ENCODE measurements at places on chromosomes 3 and 15.

GRCh38 chr3:127393131-127393820 is 105.4 kb upstream of the PRR20G start:
- DNase-seq: no peak

- no peak for DNase-seq
Measured at GRCh38 chr3:47890828-47891612, 88.1 kb downstream of the DHX30 start.

DNA sequence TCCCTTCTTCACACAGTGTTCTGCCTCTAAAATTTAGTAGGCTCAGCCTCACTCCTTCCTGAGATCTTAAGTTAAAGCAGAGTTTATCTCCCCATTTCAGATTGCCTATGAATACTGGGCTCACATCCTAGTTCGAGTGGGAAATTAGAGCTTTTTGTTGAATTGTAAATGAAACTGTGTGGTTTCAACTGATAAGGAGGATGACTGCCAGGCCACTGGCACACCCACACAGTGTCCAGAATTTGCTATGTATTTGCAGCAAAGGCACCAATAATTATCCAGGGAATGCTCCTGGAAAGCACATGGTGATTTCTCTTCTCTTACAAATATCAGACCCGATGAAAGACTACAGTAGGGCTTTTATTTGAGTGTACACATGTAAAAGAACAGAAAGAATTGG is 308.1 kb upstream of the COL8A1 start:
- no peak for DNase-seq

DNA sequence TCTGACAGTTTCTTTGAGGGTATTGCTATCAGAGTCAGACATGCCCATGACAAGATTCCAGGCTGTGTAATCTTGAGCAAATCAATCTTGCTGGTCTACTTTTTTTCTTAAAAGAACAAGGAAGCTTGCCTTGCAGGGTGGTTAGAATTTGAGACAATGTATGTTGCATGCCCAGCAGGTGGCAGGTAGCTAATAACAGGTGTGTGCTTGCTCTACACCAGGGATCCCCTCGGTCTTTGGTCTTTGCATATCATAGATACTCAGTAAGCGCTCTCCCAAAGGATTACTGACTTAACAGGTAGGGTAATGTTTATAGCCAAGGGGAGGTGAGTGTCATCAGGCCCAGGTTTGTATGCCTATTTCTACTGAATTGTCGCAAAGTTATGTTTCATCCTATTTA is 37.3 kb downstream of the CACNA1D start:
- no peak for DNase-seq

- no peak for DNase-seq
Measured at GRCh38 chr3:157913741-157914150, 192.5 kb downstream of the SHOX2 start.

DNA sequence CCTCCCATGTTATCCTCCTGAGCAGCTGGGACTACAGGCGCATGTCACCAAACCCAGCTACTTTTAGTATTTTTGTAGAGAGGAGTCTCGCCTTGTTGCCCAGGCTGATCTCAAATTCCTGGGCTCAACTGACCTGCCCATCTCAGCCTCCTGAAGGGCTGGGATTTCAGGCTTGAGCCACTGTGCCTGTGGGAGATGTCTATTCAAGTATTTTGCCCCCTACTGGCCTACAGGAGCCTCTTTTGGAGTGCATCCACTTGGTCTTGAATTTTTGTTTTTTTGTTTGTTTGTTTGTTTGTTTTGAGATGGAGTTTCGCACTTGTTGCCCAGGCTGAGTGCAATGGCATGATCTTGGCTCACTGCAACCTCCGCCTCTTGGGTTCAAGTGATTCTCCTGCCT is 3.2 kb upstream of the DHX30 start:
- DNase-seq: no peak

DNA sequence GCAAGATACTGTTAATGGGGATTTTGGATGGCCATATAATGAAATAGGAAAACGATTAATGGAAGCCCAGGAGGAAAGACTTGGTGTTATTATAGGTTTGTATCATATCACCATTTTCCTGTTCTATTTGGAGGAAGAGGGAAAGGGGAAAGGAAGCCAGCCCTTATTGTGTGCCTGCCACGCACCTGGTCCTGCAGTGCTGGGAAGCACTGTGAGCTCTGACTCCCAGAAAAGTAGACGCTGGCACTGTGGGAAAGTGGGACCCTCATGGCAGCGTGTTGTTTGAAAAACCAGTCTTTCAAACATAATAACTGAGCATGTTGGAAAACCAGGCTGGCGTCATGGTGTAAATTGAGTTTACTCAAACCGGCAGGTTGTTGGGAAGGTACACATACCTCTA is 22.0 kb downstream of the CGNL1 start:
- no peak for DNase-seq

DNA sequence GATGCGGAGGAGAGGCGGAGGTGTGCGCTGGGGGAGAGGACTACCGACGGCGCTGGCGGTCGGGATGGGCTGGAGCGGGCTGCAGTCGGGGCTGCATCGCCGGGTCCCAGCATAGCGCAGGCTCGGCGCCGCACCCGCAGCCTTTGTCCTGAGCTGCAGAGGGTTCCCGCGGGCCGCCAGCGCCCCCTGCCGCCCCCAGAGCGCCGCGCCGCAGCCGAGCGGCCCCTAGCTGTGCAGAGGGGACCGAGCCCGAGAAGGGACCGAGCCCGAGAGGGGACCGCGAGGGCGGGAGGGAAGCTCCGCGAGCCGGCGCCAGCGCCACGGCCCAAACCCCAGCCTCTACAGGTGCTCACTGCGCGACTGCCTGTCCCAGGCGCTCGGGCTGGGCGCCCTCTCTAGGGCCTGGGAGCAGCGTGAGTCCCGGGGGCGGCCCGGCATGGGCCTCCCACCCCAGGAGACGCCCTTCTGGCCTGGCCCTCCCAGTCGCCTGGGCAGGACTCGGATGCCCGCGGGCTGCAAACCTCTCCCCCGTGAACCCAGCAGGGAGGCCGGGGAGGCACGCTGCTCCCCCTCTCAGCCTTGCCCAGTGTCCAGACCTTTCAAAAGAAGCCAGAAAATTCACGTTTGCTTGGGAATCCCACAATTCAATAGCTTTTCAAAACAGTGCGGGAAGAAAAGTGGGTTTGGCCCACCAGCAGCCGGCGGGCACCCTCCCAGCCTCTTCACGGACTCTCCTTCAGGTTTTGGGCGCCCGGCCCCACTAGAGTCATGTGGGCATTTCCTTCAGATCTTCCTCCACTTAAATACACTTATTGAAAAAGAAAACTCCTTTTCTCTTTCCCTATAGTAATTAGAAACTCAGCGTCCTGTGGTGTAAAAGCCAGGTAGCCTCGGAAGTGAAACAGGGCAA is 134.7 kb downstream of the TPRA1 start:
- DNase-seq: peak; percentile 59

GRCh38 chr15:100108346-100108745 is 233.4 kb downstream of the ADAMTS17 start:
- no peak for DNase-seq

DNA sequence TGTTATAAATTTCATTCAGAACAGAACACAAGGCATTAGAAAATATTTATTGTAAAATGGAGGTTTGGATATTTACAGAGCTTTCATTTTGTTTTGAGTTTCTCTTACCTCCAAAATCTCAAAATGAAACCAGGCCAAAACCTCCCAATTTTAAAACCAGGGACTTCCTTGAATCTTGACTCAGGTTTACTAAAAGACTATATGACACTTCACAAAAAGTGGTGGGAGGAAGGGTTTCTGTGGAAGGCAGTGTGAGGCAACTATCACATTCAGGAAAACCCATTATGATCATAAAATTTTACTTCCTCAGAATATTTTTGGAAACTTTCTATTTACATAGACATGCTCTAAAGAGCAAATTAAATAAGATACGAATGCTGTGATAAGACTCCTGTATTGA is 205.8 kb upstream of the EOMES start:
- no peak for DNase-seq

GRCh38 chr3:127077068-127077467 is 94.2 kb downstream of the PLXNA1 start:
- no peak for DNase-seq

DNA sequence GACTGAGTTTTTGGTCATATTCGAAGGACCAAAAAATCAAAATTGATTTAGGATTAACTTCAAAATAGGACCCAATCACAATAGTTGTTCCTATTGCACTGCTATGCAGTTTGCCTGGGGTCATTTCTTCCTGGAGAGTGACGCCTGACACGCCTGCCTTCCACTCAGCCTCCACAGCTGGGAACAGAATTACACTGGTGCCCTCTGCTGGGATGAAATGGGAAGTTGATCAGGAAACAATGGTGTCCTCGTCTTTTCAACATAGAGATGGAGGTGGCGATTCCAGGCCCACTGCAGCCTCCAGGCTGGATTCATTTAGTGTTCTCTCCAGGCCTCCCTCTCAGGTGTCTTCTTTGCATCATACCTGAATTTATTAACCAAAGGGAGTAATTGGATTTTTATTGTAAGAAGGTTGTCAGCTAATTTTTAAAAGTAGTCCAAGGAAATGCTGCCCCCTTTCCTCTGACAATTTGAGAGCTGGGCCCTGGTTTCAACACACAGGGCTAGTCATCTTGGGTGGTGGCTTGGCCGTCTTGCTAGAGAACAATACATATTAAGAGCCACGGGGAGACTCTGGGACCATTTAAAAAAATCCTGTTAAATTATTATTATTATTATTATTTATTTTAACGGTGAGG is 69.7 kb downstream of the GAP43 start:
- DNase-seq: peak; percentile 76

DNA sequence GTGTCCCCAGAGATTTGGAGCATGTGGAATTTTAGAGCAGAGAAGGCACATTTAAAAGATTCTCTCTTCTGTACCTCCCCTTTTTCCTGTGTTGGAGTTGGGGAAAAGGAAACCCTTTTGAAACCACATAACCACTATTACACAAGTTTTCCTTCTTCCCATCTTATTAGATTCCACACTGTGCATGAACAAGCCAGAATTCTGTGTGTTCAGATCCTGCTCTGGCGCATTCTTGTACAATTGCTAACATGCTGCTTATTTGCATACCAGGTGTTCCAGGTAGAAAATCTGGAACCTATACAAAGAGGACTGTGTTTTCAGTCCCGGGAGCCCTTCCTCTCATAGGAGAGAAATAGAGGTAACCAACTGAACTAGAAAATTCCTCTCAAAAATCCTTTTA is 2.6 kb upstream of the CIB2 start:
- DNase-seq: no peak

DNA sequence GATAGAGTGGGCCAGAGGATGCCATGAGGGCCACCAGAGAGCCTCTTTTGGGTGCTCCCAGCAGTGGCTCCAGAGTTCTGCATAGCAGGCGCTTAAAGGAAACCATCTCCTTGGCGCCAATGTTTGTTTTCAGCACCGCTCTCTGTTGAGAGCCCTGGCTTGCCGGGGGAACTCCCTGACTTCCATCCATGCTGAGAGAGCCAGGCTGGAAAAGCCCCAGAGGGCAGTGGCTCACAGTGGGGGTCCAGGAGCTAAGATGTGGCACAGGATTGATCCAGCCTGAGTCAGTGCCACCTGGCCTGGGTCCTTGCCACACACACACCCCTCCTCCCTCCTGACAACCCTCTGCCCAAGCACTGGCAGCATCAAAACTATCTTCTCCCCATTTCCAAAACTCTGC is 50.4 kb upstream of the HACD2 start:
- DNase-seq: no peak

- DNase-seq: no peak
Measured at GRCh38 chr15:26395624-26396023, 377.2 kb downstream of the GABRB3 start.

GRCh38 chr15:98035134-98035533 is 74.6 kb downstream of the ARRDC4 start:
- DNase-seq: no peak

DNA sequence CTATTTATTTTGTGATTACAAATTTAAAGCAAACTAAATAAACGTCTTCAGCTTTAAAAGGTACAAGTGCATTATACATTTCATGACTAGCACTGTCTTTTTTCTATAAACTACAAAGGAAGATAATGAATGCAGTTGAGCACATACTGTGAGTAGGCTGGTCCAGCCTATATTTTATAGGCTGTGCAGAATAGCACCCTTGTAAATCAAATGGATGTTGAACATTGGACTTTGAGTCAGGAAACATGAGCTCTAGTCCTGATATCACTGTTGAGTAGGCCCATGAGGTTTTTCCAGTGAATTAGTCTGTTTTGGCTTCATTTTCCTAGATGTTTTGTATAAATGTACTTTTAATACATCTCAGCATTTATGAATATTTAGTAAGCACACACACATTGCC is 447.3 kb upstream of the KCNMB2 start:
- DNase-seq: no peak

GRCh38 chr3:51350751-51351150 is 34.3 kb upstream of the MANF start:
- DNase-seq: no peak

DNA sequence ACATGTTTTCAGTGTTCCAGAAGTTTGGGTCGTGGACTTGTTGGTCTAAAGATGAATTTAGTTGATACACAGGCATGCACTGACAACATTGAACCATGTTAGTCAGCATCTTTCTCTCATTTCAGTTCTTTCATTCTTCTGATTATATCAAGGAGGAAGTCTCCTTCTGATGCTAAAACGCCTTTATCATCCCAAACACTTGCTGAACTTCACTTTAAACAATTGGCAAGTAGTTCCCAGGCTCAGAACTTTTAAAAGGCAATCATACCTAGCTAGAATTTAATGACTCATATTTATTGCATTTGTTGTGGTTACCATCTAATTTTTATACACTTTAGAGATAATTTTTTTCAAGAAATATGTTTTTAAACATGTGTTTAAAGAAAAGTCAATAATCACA is 15.9 kb downstream of the LMCD1 start:
- DNase-seq: no peak

DNA sequence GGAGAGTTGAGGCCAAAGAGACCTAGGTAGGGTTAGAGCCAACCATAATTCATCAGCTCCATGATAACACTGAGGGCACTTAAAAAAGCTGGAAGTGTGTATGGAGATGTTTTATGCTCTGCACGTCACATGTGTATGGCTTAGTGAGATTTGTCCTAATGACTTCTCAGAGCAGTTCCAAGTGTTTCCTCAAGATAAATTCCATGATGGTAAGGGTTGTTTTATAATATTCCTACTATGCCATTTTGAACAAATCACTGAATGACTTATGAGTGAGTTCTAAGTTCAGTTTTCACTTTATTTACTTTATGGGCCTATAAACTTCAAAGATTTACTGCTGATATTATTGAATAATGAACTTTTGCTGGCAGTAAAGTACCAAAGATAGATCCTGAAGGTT is 28.1 kb downstream of the TEX9 start:
- no peak for DNase-seq

GRCh38 chr3:104846270-104846669 is 520.4 kb upstream of the ALCAM start:
- DNase-seq: no peak

- DNase-seq: no peak
Measured at GRCh38 chr3:142878649-142879300, 10.1 kb downstream of the PCOLCE2 start.

- DNase-seq: no peak
Measured at GRCh38 chr15:66138892-66139590, 114.5 kb downstream of the MEGF11 start.
